ENCODE measurements at places on chromosomes 1 and 21.

DNA sequence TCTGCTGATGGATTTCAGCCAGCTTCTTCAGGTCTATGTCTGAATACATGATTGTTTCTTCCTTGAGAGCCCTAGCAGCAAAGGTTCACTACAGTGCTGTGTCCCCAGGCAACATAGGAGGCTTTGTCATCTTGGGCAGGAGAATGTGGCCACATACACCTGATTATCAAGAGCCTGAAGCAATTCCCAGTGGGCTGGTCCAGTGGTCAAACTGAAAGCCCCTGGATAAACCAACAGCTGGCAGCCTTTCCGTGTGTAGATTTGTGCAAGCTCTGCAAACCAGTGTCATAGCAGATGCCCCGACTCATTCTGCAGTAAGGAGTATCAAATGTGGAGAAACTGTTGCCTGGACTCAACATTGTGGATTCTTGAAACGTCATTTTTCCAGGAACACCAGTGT lies 2.3 kb upstream of the GIPC2 start:
- H3K27me3 ChIP-seq = peaks cover 65% of the 10 kb centered on the region
- no peak for DNase-seq
- H3K4me3 ChIP-seq = no peak overlapping the region
- no peaks in the 10 kb centered on the region for H3K36me3 ChIP-seq
- peaks cover 20% of the 10 kb centered on the region for H3K4me1 ChIP-seq

DNA sequence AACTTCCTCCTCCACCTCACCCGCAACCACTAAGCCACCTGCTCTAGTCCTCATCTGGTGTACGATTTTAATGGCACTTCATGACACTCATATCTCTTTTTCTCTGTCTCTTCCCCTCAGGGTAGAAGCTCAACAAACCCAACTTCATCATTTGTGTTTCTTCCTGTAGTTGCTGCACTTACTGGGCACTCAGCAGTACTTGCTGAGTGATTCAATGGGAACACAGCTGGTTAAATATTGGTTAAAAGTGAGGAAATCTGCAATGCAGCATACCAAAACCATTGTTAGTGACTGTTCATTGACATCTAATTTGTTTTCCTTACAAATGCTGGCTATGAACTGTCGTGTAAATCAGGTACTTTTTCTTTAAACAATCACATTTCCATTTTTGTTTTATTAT lies 541.1 kb upstream of the PRMT6 start:
- no peaks in the 10 kb centered on the region for H3K27me3 ChIP-seq
- H3K27ac ChIP-seq = no peak overlapping the region
- H3K4me3 ChIP-seq = no peak overlapping the region
- no peak for DNase-seq

DNA sequence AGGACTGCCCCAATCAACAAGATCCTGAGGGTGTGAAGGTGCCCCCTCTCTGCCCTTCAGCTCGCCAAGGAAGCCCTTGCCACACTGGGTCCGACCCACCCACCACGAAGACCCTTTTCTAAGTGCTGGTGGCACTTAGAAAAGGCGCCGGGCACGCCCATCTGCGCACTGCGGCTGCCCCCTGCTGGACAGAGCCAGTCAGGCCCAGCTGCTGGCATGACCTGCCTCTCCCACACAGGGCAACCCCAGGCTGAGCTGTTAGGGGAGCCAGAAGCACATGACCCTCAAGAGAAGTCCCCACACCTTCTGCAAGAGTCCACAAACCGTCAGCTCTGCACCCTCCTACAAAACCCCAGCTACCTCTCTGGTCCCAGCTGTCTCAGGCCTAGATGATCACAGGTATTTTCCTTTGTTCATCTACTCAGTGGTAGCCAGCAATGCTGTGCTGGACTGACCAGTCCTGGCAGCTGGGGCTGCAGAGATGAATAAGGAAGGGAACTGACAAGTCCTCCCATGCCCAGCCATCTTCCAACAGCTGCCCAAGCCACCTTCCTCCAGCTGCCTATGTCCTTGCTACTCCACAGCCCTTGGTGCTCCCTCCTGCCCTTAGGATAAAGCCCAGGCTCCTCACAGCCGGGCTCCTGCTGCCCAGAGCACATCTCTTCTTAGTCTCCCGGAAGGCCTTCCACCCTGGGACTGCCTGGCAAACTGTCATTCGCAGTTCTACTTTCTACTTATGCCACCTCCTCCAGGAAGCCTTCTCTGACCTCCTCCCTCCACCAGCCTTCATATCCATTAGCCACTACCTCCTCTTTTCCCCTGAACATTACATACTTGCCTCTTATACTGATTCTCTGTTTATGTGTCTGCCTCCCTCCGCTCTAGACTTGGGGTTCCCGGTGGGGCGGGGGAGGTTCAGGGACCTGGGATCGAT lies 39.8 kb upstream of the ZC3H12A start:
- no peaks in the 10 kb centered on the region for H3K36me3 ChIP-seq
- no peaks in the 10 kb centered on the region for H3K4me1 ChIP-seq
- peak; percentile 86 for DNase-seq
- no peak overlapping the region for H3K27ac ChIP-seq
- no peak overlapping the region for H3K4me3 ChIP-seq

DNA sequence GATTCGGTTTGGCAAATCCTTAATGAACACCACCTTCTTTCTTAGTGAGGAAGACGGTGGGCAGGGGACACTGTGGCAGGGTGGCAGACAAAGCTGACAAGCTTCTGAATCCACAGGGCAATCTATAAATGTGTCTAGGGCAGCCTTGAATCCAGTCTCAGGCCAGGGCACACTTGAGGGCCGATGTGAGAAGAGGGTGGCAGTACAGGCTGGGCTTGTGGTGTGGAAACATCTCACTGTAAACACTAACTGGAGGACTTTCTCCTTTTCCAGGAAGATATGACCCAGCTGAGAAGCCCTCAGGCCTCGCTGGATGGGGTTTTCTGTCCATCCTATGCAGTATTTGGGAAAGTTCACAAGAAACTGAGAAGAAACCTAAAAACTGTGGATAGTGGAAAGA lies 46.5 kb downstream of the PKP1 start:
- peaks cover 14% of the 10 kb centered on the region for H3K27me3 ChIP-seq
- H3K4me1 ChIP-seq = no peaks in the 10 kb centered on the region
- no peaks in the 10 kb centered on the region for H3K36me3 ChIP-seq
- no peak overlapping the region for H3K27ac ChIP-seq
- H3K4me3 ChIP-seq = no peak overlapping the region
- no peak for DNase-seq

- peaks cover 18% of the 10 kb centered on the region for H3K4me1 ChIP-seq
- DNase-seq = peak; percentile 65
- H3K36me3 ChIP-seq = no peaks in the 10 kb centered on the region
- H3K27me3 ChIP-seq = no peaks in the 10 kb centered on the region
- H3K4me3 ChIP-seq = peak overlapping the region; percentile 51
- H3K27ac ChIP-seq = peak overlapping the region; percentile 81
Observed at GRCh38 chr1:28296401-28297261, 32.2 kb upstream of the MED18 start.

GRCh38 chr21:19937619-19938018 lies 1060.6 kb upstream of the NCAM2 start:
- DNase-seq = no peak
- no peak overlapping the region for H3K4me3 ChIP-seq
- no peaks in the 10 kb centered on the region for H3K36me3 ChIP-seq
- no peak overlapping the region for H3K27ac ChIP-seq
- H3K4me1 ChIP-seq = no peaks in the 10 kb centered on the region

GRCh38 chr1:183576537-183576936 lies 13.7 kb downstream of the NCF2 start:
- no peak overlapping the region for H3K27ac ChIP-seq
- no peak overlapping the region for H3K4me3 ChIP-seq
- no peaks in the 10 kb centered on the region for H3K4me1 ChIP-seq
- H3K36me3 ChIP-seq = no peaks in the 10 kb centered on the region

DNA sequence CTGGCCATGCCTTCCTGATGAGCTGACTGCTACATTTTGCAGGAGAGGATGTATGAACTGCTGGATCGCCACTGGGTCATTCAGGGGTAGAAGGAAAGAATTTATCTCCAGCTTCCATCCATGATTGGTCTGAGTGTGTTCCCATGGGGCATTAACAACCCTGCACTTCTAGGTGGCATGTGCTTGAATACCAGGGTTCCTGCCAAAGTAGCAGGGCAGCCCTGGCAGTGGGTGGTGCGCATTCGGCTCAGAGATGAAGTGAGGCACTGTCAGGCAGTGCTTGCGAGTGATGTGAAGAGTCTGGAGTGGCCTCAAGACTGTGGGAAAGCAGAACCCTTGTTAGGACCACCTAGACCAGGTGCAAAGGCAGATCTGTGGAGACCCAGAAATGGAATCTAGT lies 294.9 kb downstream of the ASTN1 start:
- H3K4me3 ChIP-seq = no peak overlapping the region
- DNase-seq = no peak
- no peaks in the 10 kb centered on the region for H3K36me3 ChIP-seq
- H3K4me1 ChIP-seq = no peaks in the 10 kb centered on the region
- H3K27me3 ChIP-seq = peaks cover 11% of the 10 kb centered on the region

DNA sequence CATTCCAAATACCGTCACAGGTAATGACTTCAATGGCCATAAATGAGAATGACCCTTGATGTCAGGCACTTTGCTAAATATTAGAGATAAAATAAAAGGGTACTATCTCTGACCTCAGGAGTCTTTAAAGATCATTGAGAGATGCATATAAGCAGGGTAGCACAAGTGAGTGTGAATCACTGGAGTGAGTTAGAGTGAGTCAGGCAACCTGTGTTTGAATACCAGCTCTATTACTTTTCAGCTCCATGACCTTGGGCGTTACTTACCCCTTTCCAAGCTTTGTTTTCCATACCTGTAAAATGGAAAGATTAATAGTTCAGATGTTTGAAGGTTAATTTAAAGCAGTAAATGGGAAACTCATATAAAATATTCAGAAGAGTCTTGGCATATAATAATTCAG lies 1058.0 kb upstream of the ADGRL4 start:
- no peak for DNase-seq
- peaks cover 11% of the 10 kb centered on the region for H3K4me1 ChIP-seq
- no peaks in the 10 kb centered on the region for H3K27me3 ChIP-seq
- no peaks in the 10 kb centered on the region for H3K36me3 ChIP-seq

- H3K4me3 ChIP-seq = no peak overlapping the region
- H3K27me3 ChIP-seq = no peaks in the 10 kb centered on the region
- peaks cover 13% of the 10 kb centered on the region for H3K36me3 ChIP-seq
- no peaks in the 10 kb centered on the region for H3K4me1 ChIP-seq
Observed at GRCh38 chr1:10152709-10153284, 57.6 kb upstream of the KIF1B start.

DNA sequence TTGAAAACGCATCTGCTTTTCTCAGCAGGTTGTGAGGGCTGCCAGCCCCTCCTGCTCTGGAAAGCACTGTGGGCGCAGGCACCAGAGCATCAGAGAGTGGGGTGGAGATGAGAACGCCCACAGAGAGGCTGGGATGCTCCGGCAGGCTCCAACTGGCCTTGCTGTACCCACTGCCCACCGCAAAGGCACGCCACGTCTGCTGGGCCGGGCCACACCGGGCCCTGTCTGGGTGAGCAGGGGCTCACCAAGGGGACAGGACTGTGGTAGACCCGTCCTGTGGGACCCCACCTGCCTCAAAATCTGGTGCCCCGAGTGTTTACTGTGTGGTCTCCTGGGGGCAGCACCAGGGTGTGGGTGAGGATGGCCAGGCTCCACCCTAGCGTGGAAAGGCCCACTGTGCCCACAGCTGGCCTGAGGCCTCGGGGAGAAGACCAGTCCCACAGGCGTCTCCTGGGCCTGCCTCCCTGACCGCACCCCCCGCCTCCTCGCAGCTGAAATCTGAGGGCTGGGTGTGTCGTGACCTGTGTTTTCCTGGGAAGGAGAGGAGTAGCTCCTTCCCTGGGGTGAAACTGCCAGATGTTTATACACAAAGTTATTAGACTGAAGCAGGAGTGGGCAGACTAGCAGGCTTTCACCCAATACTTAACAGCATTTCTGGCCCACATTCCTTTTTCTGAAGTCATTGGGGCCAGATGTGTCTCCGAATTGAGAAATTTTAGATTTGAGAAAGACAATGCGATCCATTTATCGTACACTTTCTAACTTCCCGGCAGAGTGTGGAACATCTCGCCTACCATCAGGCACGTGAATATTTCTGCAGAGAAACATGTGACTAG lies 53.8 kb downstream of the STUM start:
- H3K27ac ChIP-seq = peak overlapping the region; percentile 43
- peaks cover 10% of the 10 kb centered on the region for H3K27me3 ChIP-seq
- no peak overlapping the region for H3K4me3 ChIP-seq
- no peak for DNase-seq

Data from mesothelial cell of epicardium (in vitro differentiated cells).